Pancreas (tissue), 10 donors: ENCODE measurements at places on chromosomes 6 and 20. TPM values are rescaled to one million over a fixed set of nuclear protein-coding genes. Genes with fewer than 3 reads are reported as not detected.

CYP21A2 gene
- 0.78 TPM for total RNA-seq

DNA sequence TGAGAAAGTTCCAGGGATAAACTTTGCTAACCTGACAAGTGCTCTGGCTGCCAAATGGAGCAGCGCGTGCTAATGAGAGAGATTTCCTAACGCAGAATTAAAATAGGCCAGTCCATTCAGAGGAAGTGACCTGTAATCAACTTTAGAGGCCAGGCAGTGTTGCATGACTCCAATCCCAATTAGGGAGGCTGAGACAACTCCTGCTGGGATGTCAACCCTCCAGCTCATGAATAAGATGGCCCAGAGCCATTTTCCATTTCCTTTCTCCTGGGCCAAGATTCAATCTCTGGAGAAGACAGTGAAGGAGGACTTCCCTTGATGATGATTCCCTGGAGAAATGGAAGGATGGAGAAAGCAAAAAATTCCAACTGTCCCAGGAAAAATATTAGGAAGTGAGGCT is 241.5 kb upstream of the RNF24 start:
- H3K36me3 ChIP-seq = no peaks in the 10 kb centered on the region
- H3K27me3 ChIP-seq = no peaks in the 10 kb centered on the region
- no peak for DNase-seq
- H3K4me1 ChIP-seq = no peaks in the 10 kb centered on the region
- H3K4me3 ChIP-seq = no peak overlapping the region
- H3K27ac ChIP-seq = no peak overlapping the region

DNA sequence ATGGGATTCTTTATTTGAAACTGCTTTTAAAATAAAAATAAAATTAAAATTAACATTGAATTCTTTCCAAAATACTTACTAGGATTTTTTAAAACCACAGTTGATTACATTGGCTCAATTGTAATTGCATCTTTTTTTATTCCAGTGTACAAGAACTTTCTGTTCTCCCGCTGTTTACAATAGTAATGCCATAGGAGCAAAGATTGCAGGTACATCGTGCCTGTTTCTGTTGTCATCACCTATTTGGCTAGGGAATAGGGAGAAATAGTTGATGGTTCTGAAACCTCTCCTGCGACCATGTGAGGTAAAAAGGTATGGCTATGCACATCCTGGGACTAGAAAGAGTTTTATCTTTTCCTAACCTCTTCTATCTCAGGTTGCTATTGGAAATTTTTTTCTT is 28.2 kb upstream of the RHAG start:
- no peaks in the 10 kb centered on the region for H3K4me1 ChIP-seq
- H3K36me3 ChIP-seq = no peaks in the 10 kb centered on the region
- no peaks in the 10 kb centered on the region for H3K27me3 ChIP-seq
- DNase-seq = no peak
- no peak overlapping the region for H3K4me3 ChIP-seq

HS3ST5 gene
- total RNA-seq = not detected

DNA sequence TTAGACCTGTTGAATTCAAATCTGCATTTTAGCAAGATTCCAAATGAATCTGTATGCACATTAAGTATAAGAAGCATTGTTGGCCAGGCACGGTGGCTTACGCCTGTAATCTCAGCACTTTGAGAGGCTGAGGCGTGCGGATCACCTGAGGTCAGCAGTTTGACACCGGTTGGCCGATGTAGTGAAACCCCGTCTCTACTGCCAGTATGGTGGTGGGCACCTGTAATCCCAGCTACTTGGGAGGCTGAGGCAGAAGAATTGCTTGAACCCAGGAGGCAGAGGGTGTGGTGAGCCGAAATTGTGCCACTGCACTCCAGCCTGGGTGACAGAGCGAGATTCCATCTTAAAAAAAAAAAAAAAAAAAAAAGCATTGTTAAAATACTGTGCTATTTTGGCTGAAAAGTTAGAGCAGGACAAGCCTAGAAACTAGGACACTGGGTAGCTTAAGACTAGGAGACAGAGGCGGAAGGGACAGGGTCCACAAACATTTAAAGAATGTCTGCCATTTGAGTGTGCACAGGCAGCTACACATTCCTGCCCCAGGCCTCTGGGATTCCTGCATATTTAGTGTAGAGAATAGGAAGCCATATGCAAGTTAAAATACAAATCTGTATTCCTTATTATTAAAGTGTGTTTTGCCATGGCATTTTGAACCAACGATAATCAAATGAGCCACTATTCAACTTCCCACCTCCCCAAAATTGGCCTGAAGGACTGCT is 45.1 kb upstream of the EEF1A1 start:
- peak overlapping the region; percentile 85 for H3K27ac ChIP-seq
- no peaks in the 10 kb centered on the region for H3K27me3 ChIP-seq
- no peak for DNase-seq
- no peaks in the 10 kb centered on the region for H3K36me3 ChIP-seq

MAFB gene
- 7.1 TPM for total RNA-seq

GRCh38 chr6:66556936-66557335 is 849.9 kb upstream of the EYS start:
- H3K27me3 ChIP-seq = no peaks in the 10 kb centered on the region
- no peaks in the 10 kb centered on the region for H3K4me1 ChIP-seq
- H3K27ac ChIP-seq = no peak overlapping the region
- H3K4me3 ChIP-seq = no peak overlapping the region
- no peak for DNase-seq

- peak overlapping the region; percentile 66 for H3K4me3 ChIP-seq
- no peaks in the 10 kb centered on the region for H3K4me1 ChIP-seq
- peak overlapping the region; percentile 89 for H3K27ac ChIP-seq
- DNase-seq = peak; percentile 68
Measured at GRCh38 chr6:159761129-159761872, 544 bp upstream of the ACAT2 start.

DNA sequence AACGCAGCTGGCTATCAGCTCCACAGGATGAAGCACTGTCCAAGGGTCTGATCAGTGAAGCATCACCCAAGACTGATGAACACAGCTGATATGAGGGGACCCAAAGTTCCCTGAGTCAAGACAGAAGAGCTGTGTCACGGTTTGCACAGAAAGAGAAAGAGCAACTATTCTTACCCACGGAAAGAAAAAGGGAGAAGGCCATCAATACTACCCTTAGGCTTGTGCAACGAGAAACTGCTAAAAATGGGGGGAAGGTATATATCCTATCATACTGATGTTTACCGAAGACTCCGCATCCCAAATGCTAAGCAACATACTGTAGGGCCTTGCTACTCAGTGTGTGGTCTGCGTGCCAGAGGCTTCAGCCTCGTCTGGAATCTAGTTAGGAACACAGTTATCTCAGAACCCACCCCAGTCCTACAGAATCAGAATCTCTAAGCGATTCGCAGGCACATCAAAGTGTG is 665 bp downstream of the FASTKD5 start:
- DNase-seq = no peak
- peak overlapping the region; percentile 63 for H3K27ac ChIP-seq
- H3K27me3 ChIP-seq = no peaks in the 10 kb centered on the region
- H3K4me1 ChIP-seq = peaks cover 24% of the 10 kb centered on the region
- peak overlapping the region; percentile 70 for H3K4me3 ChIP-seq

DNA sequence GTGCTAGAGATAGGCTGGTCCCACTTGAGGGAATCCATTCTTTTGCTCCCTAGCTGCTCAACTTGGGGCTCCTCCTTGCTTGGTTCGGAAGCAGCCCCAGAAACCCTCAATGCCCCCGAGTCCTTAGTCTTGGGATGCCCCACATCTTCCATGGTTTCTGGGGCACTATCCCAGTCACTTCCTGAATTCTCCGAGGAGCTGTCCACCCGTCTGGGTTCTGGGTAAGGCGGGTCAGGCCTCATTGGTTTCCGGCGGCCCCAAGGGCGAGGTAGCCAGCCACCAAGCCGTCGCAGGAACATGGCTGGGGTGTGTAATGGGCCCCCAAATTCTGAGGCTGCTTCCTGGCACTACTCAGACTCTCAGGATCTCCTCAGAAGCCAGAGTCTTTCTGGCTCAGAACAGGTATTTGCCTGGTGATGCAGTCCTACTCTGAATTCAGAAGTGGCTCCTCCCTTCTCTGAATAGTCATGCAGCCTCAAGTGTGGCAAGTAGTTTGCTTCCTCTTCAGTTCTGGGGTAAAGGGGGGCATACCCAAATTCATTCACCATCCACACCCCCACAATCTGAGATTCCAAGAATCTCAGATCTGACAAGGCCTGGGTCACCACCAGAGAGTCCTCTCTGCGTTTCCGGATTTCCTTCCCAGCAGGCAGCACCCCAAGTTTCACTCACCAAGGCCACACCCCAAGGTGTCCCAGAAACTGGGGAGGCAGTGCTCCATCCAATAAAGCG is 763 bp downstream of the C6orf47 start:
- H3K27ac ChIP-seq = peak overlapping the region; percentile 69
- H3K27me3 ChIP-seq = no peaks in the 10 kb centered on the region
- H3K4me3 ChIP-seq = peak overlapping the region; percentile 76
- no peak for DNase-seq

ZNF391 gene
- total RNA-seq = 2.1 TPM

DNA sequence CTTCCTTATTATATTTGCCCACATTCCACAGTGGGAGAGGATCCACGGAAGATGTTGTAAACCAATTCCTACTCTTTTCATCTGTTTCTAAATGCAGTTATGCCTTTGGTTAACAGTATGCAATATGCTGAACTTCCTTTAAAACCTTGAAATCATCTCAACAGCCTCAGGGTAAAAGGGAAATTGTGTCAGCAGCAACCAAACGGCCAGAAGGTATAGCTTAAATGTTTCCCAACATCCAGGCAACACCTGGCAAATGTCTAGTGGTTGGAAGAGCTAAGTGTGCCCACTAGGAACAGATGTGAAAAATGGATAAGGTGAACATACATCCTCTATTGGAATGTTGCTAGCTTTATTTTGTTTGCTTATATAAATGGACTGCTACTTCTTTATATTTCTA is 164.8 kb downstream of the FAXC start:
- H3K4me1 ChIP-seq = no peaks in the 10 kb centered on the region
- no peak overlapping the region for H3K27ac ChIP-seq
- H3K4me3 ChIP-seq = no peak overlapping the region
- DNase-seq = no peak
- H3K36me3 ChIP-seq = no peaks in the 10 kb centered on the region

- H3K4me3 ChIP-seq = no peak overlapping the region
- peaks cover 15% of the 10 kb centered on the region for H3K4me1 ChIP-seq
- peaks cover 20% of the 10 kb centered on the region for H3K36me3 ChIP-seq
- H3K27ac ChIP-seq = no peak overlapping the region
Measured at GRCh38 chr20:47300071-47300470, 56.4 kb downstream of the ZMYND8 start.

SLC22A3 gene
- 5.3 TPM for total RNA-seq

DNA sequence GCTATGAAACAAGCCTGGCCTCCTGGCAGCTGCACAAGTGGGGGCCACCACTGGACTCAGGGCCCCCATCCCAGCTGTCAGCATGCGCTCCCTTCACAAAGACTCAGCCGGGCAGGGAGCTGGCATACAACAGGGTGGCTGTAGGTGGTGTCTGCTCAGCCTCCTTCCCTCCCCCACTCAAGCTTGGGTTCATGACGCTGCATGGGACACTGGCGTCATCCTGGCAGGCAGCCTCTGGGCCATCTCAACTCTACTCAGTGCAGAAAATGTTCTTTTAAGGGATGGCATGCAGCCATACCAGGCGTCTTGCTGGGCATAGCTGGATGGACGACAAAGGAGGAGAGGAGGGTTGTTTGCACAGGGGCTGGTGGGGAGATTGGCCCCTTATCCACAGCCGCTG is 30.5 kb downstream of the SAYSD1 start:
- DNase-seq = no peak
- no peaks in the 10 kb centered on the region for H3K36me3 ChIP-seq
- no peak overlapping the region for H3K27ac ChIP-seq
- H3K4me3 ChIP-seq = no peak overlapping the region
- no peaks in the 10 kb centered on the region for H3K27me3 ChIP-seq
- no peaks in the 10 kb centered on the region for H3K4me1 ChIP-seq

- H3K27me3 ChIP-seq = no peaks in the 10 kb centered on the region
- no peak overlapping the region for H3K27ac ChIP-seq
- H3K4me1 ChIP-seq = peaks cover 20% of the 10 kb centered on the region
Measured at GRCh38 chr20:21315138-21315537, 12.0 kb downstream of the XRN2 start.

DNA sequence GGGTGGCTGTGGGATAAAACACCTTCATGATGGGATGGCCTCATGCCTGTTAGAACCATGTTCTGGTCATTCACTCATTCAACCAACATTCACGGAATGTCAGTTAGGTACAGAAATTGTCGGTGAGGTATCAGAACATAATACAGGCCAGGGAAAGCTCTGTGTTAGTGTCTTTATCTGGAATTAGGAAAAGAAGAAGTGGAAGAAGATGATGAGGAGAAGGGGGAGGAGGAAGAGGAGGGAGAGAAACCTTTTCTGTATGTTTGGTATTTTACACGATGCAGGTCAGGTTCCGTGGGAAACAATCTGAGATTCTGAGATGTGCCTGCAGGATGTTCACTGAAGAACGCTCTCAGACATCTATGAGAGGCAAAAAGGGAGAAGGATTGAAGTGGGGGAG is 5.6 kb downstream of the ADTRP start:
- peaks cover 7% of the 10 kb centered on the region for H3K4me1 ChIP-seq
- H3K27ac ChIP-seq = no peak overlapping the region
- no peaks in the 10 kb centered on the region for H3K36me3 ChIP-seq
- H3K4me3 ChIP-seq = no peak overlapping the region
- no peaks in the 10 kb centered on the region for H3K27me3 ChIP-seq

SLC26A8 gene
- not detected for total RNA-seq

TMEM244 gene
- total RNA-seq = not detected

GUCA1A gene
- total RNA-seq = not detected

GRCh38 chr6:141359953-141360352 is 772.8 kb upstream of the GJE1 start:
- no peak for DNase-seq
- H3K4me1 ChIP-seq = no peaks in the 10 kb centered on the region
- no peak overlapping the region for H3K4me3 ChIP-seq
- H3K36me3 ChIP-seq = no peaks in the 10 kb centered on the region

PRDM1 gene
- 1.0 TPM for total RNA-seq

GNAS-AS1 gene
- total RNA-seq = 0.84 TPM

ME1 gene
- 4.5 TPM for total RNA-seq

DNA sequence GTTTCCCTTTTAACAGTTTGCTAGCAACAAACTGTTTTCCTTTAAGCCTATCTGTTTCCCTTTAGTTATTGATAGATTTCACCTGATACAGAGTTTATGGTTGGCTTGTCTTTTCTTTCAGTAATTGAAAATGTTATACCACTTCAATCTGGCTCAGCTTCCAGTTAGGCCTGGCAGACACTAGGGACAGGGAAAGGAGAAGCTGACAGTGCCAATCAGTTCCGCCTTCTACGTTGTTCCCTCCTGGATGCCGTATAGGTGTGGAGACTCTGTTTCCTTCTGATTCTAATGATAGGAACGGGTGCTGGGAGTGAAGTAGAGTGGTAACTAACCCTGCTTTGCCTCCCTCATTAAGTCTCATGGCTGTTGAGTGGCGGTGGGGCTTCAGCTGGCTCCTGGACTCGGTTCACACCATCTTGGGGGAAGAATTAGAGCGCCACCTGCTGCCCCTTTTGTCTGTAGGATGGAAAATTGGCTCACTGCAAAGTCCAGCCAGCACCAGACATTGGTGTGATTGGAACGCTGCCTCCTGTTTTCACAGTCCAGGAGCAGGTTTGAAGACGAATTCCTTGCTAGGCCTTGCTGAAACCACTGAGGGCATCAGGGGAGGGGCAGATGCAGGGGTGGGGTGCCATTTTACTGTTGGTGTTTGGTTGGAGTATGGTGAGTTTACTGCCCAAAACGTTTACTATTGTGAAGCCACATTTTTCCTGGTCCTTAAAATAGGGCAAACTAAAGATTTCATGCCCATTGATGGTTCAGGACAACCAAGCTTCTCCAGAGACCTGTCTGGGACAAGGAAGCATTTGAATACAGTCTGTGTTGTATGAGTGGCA is 1729.5 kb downstream of the GRIK2 start:
- H3K36me3 ChIP-seq = no peaks in the 10 kb centered on the region
- no peak overlapping the region for H3K27ac ChIP-seq
- no peaks in the 10 kb centered on the region for H3K27me3 ChIP-seq
